C1 segment of cervical spinal cord (tissue), 14 donors: ENCODE measurements at places on chromosomes 5 and 9.

DNA sequence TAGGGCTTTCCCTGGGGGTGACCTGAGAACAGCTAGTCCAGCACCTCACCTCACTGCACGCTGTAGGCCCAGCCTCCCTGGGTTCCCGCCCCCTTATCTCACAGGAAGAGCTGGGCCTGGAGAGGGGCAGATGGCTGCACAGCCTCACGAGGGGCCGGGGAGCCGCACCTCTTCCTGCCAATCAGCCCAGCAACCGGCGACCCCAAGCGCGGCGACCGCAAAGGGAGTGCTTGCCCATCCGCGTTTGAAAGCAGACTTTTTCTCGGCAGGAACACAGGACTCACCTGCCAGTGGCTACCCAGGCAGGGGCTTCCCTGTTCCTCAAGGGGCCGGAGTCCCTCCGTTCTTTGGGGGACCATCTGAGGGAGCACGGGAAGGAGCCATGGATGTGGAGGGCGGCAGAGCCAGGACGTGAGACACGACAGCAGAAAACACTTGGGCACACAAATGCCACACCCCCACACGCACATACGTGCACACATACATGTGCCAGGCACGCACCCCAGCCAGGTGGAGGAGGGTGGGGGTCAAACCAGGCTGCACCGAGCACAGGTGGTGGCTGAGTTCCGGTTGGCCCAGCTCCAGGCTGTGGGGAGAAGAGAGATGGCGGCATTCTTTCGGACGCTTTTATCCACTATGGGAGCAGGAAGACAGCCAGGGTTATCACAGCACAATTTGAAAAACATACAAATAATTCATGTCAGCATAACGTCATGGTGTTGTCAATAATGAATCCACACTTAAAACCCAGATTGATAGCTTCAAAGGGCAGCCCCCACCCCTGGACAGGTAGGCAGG lies 11.3 kb downstream of the TMEM250 start:
- DNase-seq, result no peak

- DNase-seq, result no peak
These were observed 122.7 kb upstream of the APC start for GRCh38 chr5:112614986-112615385.

DNA sequence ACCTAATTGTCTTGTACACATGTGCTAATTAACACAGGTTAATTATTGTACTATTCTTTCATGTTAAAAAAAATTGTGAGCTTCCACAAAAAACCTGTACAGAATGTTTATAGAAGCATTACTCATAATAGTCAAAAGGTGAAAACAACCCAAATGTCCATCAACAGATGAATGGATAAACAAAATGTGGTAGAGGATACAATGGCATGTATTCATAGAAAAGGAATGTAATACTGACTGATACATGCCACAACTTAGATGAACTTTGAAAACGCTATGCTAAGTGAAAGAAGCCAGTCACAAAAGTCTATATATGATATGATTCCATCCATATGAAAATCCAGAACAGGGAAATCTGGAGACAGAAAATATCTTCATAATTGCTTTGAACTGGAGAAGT lies 25.6 kb downstream of the RRAGA start:
- DNase-seq, result no peak

- peak; percentile 45 for DNase-seq
These were observed at the start of gene DPM2 for GRCh38 chr9:127937388-127938297. Gene DPM2, minus strand, starts transcription at chr9:127937854. Its CDS starts 34 bp downstream, at chr9:127937820.

DNA sequence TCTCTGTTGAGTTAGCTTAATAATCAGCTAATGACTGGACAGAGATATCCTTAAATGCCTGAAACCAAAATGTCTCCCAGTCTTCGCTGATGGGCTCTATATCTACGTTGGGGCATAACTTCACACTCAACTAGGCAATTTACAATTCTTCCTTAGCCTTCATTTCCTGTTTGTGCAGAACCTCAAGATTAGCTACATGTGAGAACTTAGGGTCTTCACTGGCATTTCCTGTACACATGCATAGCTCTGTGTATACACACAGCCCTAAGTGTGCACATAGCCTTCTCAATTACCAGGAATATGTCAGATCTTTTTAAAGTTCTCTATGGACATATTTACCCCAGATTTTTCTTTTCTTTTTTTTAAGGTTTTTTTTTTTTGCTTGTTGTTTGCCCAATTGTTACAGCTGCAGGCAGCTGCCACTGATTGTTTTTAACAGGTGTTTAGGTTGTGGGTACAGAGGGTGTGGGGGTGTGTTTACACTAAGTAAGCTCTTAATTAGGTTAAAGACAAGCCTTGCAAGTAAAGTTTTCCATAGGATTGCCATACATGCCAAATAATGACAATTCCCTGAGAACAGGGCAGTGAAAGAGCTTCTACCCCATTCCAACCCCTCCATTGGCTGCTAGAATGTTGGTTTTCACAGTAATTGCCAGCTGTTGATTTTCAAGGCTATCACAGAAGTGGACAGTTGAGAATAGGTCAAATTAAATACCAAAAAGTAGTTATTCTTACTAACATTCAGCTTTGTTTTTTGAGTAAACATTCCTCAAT lies 441.0 kb downstream of the TLE4 start:
- no peak for DNase-seq

GRCh38 chr5:3006961-3007551 lies 255.6 kb upstream of the IRX2 start:
- DNase-seq, result no peak

DNA sequence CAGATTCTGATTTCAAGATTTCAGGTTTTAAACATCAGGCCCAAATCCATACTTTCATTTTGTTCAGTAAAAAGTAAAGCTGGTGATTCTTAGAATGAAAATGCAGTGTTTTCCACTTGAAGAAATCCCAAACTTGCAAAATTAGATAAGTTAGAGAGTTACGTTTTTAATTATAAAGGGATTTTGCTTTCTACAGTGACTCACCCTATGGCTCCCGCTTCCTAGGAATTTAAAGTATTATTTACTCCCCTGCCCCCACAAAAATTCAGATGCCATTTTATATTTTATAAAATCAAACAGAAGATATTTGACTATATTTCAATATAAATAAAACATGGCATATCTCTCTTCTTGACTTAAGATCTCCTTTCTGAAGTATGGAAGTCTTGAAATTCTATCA lies 402.9 kb downstream of the ZSWIM6 start:
- DNase-seq, result no peak

GRCh38 chr5:160082614-160083500 lies 36.4 kb downstream of the PWWP2A start:
- no peak for DNase-seq

- no peak for DNase-seq
These were observed 140.9 kb downstream of the NR3C1 start for GRCh38 chr5:143262393-143263174.

DNA sequence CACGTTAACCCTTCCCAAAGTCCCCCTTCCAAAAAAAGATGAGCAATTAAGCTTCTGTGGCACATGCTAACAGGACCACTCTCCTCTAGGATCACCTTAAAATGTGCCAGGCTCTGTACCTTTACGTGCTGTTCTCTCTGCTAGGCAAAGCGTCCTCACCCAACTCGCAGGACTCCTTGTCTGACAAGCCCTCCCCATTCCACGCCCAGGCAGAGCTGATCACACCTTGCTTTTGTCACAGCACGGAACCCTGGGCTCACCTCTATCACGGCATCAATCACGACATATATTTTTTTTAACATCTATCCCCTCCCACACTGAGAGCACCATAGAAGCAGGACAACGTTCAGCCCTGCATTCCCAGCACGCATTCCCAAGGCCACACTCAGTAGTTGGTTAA lies 47.1 kb downstream of the CDK5RAP2 start:
- no peak for DNase-seq

DNA sequence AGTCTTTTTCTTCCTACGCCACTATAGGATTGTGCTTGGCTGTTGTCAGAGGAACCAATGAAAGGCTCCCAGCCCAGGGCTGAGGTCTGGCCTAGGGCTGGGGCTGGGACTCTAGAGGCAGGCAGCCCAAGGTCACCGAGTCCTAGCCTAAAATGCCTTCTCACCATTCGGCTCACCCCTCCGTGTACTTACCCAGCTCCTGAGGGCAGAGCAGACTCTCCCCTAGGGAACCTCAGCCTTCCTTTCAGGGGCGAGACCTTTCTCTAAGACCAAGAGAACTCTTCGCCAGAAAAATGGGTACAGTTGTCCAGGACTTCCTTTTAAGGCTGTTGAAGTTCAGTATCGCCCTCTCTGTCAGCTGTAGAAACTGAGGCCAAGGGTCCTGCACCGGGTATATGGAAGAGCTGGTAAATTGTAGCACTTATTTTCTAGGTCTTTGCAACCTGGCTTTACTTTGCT lies 1.7 kb upstream of the SPRY4 start:
- DNase-seq, result no peak

DNA sequence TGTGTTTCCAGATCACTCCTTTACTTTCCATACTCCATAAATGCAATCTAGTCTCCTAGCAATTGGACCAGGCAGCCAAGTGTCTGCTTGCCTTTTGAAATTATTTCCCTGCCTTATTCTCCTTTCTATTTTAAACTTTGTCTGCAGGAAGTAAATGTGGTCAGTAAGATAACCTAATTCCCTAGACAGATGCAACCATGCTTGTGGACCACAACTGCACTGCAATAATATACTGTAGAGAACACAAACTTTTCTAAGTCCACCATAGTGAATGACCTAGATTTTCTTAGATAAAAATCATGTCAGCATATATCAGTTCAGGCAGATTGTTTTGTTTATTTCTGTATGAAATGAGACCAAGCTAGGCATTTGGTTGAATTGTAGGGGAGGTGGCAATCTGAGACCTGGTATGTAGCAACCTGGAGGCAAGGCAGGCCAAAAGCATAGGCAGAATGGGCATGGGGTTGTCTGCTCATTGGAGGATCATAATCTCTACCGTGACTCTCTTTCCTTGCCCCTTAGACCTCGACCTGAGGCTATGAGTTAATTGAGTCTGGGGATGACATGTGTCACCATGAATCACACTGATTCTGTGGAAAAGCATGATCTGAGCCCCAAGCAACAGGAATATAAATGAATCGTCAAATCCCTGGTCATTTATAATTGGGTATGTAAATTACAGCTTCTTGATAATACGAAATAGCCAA lies 20.7 kb downstream of the ACTL7B start:
- no peak for DNase-seq

GRCh38 chr5:111553868-111554267 lies 41.5 kb upstream of the STARD4 start:
- DNase-seq, result no peak

GRCh38 chr9:89358985-89359384 lies 40.7 kb downstream of the SECISBP2 start:
- DNase-seq, result peak; percentile 62

GRCh38 chr5:121144764-121145163 lies 680.7 kb downstream of the PRR16 start:
- no peak for DNase-seq

DNA sequence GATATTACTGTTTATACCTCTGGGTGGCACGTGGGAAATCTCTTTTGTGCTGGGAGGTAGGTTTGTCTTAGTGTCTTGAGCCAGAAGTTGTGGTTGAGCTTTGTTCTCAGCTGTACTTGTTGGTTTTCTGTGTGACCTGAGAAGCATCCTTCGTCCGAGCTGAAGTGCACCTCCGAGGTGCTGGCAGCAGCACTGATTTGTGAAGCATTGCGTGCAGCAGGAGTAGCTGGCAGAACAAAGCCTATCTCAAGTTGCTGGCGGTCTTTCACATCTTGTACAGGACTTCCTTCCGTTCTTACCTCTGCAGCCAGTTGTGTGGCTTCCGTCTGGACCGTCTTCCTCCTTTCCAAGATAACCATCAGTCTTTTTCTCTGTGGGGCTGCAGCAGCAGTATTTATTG lies 4.3 kb downstream of the PRRC2B start:
- no peak for DNase-seq

- no peak for DNase-seq
These were observed 16.3 kb upstream of the OBP2B start for GRCh38 chr9:133225171-133226011.

GRCh38 chr9:81112627-81113452 lies 576.5 kb downstream of the TLE1 start:
- no peak for DNase-seq

DNA sequence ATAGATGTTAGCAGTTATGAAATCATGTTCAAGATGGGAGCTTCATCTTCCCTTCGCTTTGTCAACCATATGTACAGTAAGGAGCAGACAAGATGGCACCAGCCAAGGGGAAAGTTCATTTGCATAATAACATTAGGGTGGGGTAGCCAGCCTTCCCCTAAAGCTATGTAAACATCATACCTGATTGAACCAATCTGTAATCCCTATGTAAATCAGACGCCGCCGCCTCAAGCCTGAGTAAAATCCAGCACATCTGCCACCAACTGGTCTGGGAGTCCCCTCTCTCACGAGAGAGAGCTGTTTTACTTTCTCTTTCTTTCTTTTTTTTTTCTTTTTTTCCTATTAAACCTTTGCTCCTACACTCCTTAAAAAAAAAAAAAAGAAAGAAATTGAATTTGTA lies 30.8 kb upstream of the REEP2 start:
- no peak for DNase-seq

DNA sequence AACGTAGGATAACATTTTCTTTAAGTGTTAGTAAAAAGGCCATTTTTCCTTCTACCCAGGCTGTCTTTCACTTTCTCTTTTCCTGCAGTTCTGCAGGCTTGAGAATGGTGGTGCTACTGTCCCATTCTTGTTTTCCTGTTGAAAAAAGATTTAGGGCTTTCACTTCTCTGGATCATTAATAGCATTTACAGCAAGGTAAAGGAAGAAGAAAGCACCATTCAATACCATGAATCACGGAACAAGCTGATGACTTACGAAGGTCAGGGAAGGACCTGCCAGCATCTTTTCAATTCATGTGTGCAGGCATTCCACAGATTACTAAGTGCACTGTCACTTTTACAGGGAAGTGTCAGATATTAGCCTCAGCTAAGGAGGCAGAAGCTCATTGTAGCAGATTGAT lies 292.8 kb downstream of the YTHDC2 start:
- no peak for DNase-seq

DNA sequence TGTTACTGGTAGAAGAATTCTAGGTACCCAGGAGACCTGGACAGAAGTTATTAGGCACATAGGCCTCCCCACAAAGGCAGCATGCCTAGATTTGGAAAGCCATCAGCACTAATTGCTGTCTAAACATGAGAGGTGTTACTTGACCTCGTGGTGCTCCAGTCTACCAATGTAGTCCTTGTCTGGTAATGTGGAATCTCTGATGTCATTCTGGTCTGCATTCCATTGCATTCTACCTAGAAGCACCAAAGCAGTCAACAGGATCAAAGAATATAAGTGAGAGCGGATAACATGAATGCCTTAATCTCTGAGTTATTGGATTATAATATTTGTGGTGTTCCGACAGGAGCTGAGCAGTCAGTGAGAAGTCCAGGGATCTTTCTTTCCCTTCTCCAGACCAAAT lies 175.2 kb downstream of the PSAT1 start:
- DNase-seq, result no peak

GRCh38 chr5:42992088-42992879 lies 47.8 kb downstream of the ANXA2R start:
- no peak for DNase-seq

- peak; percentile 83 for DNase-seq
These were observed at the start of gene SET for GRCh38 chr9:128688501-128689292. Gene SET, plus strand, starts transcription at chr9:128689222. Its CDS starts 361 bp downstream, at chr9:128689583.

DNA sequence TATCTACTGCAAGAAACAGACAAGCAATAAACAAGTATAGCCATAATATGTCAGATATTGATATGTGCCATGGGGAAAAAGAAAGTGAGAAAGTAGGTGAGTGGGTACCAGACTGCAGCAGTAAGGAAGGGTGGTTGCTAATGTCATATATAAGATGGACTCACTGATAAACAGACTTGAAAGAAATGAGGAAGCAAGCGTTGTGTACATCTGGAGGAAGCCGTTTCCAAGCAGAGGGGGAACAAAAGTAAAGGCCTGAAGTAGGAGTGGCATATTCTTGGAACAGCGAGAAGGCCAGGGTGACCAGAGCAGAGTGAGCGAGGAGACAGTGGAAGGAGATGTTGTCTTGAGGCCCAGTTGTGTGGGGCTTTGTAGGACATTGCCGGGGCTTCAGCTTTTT lies 142.2 kb upstream of the MAP3K1 start:
- DNase-seq, result no peak

- no peak for DNase-seq
These were observed 24.6 kb downstream of the TRAF1 start for GRCh38 chr9:120901755-120902568.
